H1 (cell line): ENCODE measurements at places on chromosomes 6 and 20. TPM values are rescaled to one million over a fixed set of nuclear protein-coding genes. Genes with fewer than 3 reads are reported as not detected.

MACROD2 gene
- 2.9 and 3.9 TPM in 2 replicates for total RNA-seq

- H3K4me3 ChIP-seq, result peak overlapping the region; percentile 41
- H3K4me1 ChIP-seq, result peaks cover 19% of the 10 kb centered on the region
- H3K27ac ChIP-seq, result no peak overlapping the region
These were observed 9.9 kb downstream of the NRN1 start for GRCh38 chr6:5996714-5997419.

C6orf141 gene
- 16.1 and 17.6 TPM in 2 replicates for total RNA-seq

DNA sequence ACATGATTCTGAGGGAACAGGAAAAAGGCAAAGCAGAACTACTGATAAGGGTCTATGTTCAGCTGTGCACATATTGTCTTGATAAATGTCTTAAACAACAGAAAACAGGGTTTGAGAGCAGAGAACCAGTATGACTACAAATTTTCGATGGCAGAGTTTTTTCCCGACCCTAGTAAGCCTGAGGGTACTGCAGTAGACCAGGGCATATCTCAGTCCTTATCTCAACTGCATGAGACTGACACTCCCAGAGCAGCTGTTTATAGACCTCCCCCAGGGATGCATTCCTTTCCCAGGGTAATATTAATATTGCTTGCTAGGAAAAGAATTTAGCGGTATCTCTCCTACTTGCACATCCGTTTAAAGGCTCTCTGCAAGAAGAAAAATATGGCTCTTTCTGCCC, 1176.8 kb upstream of the ADGRB3 start:
- H3K36me3 ChIP-seq, result no peaks in the 10 kb centered on the region
- H3K4me1 ChIP-seq, result no peaks in the 10 kb centered on the region
- no peak for DNase-seq
- H3K4me3 ChIP-seq, result no peak overlapping the region

DNA sequence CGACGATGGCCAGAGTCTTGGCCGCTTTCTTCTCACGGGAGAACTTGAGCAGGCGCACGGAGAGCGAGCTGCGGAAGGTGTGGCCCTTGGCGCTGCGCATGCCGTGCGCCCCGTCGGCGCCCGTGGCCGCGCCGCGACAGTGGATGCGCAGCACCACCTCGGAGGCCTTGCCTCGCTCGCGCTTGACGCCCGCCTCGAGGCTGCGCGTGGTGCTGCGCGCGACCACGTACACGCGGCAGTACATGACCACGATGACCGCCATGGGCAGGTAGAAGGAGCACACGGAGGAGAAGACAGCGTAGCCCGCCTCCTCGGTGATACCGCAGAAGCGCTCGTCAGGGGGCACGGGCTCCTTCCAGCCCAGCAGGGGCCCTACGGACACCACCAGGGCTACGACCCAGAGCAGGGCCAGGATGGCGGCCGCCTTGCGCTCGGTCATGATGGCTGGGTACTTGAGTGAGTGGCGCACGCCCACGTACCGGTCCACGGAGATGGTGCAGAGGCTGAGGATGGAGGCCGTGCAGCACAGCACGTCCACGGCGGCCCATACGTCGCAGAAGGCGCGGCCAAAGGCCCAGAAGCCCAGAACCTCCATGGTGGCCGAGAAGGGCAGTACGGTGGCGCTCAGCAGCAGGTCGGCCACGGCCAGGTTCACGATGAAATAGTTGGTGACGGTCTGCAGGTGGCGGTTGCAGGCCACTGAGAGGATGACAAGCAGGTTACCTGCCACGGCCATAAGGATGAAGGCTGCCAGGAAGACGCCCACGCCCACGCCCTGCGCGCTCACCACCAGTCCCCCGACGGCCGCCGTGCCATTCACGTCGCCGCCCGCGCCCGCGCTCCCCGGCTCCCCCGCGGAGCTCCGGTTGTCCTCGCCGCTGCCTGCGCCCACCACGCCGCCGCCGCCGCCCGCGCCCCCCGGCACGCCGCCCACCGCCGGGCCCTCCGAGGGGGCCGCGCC, 232.8 kb upstream of the RNF24 start:
- DNase-seq, result no peak
- H3K36me3 ChIP-seq, result no peaks in the 10 kb centered on the region
- no peak overlapping the region for H3K4me3 ChIP-seq
- no peak overlapping the region for H3K27ac ChIP-seq
- H3K27me3 ChIP-seq, result peaks cover 14% of the 10 kb centered on the region
- H3K4me1 ChIP-seq, result peaks cover 2% of the 10 kb centered on the region

HTR1E gene
- not detected in 2 replicates for total RNA-seq

UNC5CL gene
- total RNA-seq, result 1.3 and 1.4 TPM in 2 replicates

KCNK5 gene
- 42.2 and 44.3 TPM in 2 replicates for total RNA-seq

GRCh38 chr6:37495244-37495934, 4.3 kb downstream of the CCDC167 start:
- no peaks in the 10 kb centered on the region for H3K36me3 ChIP-seq
- H3K4me1 ChIP-seq, result peaks cover 10% of the 10 kb centered on the region
- no peak overlapping the region for H3K27ac ChIP-seq
- no peak overlapping the region for H3K4me3 ChIP-seq
- DNase-seq, result no peak
- H3K27me3 ChIP-seq, result no peaks in the 10 kb centered on the region

- no peak for DNase-seq
- no peaks in the 10 kb centered on the region for H3K4me1 ChIP-seq
- no peak overlapping the region for H3K27ac ChIP-seq
- no peaks in the 10 kb centered on the region for H3K27me3 ChIP-seq
These were observed 36.5 kb downstream of the WDR27 start for GRCh38 chr6:169665289-169665688.

- no peaks in the 10 kb centered on the region for H3K36me3 ChIP-seq
- no peak for DNase-seq
- no peaks in the 10 kb centered on the region for H3K4me1 ChIP-seq
- no peak overlapping the region for H3K27ac ChIP-seq
- H3K27me3 ChIP-seq, result no peaks in the 10 kb centered on the region
These were observed 9.6 kb downstream of the KCNS1 start for GRCh38 chr20:45091366-45091765.

DNA sequence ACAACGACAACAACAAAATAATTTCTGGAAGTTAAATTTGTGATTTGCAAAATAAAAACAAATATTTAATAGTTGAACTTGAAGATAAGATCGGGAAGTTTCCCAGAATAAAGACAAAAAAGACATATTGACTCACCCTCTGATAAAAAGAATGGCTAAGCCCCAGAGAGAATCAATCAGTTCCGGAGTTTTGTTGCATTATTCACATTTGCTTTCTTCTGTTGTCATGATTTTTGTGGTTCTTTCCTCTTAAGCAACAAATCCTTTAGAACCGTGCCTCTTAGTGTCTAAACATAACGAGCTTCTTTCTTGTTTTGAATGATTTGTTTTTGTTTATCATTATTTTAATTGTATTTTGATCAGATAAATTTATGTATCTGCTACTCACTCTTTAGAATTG, 337.7 kb upstream of the PRND start:
- no peaks in the 10 kb centered on the region for H3K27me3 ChIP-seq
- no peak overlapping the region for H3K27ac ChIP-seq
- peaks cover 6% of the 10 kb centered on the region for H3K4me1 ChIP-seq
- H3K4me3 ChIP-seq, result no peak overlapping the region

DNA sequence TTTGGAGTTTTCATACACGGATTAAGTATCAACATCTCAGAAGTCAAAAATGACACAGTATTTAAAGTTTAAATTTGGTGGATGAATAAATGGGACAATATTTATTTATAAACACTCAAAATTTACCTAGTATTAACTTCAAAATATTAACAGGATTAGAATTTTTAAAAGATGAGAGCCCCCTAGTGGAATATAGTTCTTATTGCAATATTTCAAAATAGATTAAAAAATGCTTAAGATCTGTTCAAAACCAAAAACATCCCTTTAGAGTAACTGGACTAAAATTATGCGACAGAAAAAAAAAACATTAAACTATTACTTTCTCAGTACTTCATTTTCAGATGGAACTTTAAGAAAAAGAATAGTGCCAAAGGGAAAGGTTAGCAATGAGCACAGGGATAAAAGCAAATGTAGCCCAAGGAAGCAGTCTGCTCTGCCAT, 56.6 kb downstream of the SNX14 start:
- H3K36me3 ChIP-seq, result no peaks in the 10 kb centered on the region
- no peaks in the 10 kb centered on the region for H3K4me1 ChIP-seq
- no peak for DNase-seq
- H3K4me3 ChIP-seq, result no peak overlapping the region
- no peak overlapping the region for H3K27ac ChIP-seq

DNA sequence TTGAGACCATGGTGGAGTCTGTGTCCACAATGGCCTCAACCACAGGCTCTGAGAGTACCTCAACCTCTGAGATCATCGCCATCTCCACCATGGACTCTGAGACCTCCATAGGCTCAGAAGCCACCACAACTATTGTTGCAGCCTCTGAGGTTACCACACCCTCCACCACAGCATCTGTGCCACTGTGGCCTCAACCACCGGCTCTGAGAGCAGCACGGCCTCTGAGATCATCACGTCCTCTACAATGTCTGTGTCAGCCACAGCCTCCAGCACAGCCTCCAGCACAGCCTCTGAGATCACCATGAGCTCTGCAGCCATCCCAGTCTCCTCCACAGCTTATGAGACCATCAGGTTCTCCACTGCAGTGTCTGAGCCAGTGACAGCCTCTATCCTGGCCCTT, 19.4 kb upstream of the MUC21 start:
- H3K36me3 ChIP-seq, result no peaks in the 10 kb centered on the region
- no peak overlapping the region for H3K4me3 ChIP-seq
- H3K4me1 ChIP-seq, result no peaks in the 10 kb centered on the region
- no peak overlapping the region for H3K27ac ChIP-seq
- no peak for DNase-seq

FAM83C gene
- not detected in 2 replicates for total RNA-seq

DNA sequence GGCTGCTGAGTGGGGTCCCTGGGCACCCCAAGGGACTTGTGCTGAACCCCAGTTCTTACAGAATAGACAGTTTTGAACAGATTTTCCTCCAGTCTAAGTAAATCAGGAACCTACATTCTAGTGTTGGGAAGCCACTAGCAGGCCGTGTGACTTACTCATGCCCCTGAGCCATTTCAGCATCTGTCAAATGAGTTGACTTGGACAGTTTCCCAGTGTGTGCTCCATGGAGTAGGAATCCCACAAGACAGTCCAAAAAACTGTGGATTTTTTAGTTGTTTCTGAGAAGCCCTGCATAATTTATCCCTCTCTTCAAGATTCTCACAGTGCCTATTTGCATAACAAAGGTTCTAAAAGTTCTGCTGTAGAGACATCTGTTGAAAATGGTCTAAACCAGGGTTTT, 2.1 kb downstream of the GABRR2 start:
- H3K27me3 ChIP-seq, result no peaks in the 10 kb centered on the region
- H3K4me1 ChIP-seq, result peaks cover 3% of the 10 kb centered on the region; the same call in 1 of the 2 replicates
- no peak overlapping the region for H3K27ac ChIP-seq
- H3K4me3 ChIP-seq, result no peak overlapping the region

CTAGE9 gene
- not detected in 2 replicates for total RNA-seq

DNA sequence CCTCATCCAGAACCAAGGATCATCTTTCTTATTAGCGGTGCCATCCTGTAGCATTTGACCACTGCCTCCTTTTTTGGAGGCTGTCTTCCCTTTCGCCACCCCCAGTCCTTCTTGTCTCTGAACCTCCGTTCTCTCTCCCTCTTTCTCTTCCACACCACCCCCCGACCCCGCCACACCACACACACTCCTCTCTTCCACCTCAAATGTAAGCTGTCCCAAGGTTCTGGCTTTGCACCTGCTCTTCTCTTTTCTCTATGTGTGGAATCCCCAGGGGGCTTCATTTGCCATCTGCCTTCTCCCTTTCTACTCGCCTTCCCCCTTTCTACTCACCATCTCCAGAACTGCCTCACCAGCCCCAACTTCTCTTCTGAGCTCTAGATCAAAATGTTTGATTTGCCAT, 111.3 kb upstream of the CDYL start:
- 0 out of 2 replicates have a peak, but pooled peaks cover 4% of the 10 kb centered on the region for H3K4me1 ChIP-seq
- H3K4me3 ChIP-seq, result no peak overlapping the region
- no peak overlapping the region for H3K27ac ChIP-seq
- H3K27me3 ChIP-seq, result no peaks in the 10 kb centered on the region
- no peaks in the 10 kb centered on the region for H3K36me3 ChIP-seq
- no peak for DNase-seq

APMAP gene
- total RNA-seq, result 63.6 and 66.0 TPM in 2 replicates

GRCh38 chr20:48738399-48739304, 89.1 kb downstream of the PREX1 start:
- H3K27ac ChIP-seq, result no peak overlapping the region; the same call in 1 of the 2 replicates
- no peaks in the 10 kb centered on the region for H3K27me3 ChIP-seq
- H3K4me3 ChIP-seq, result no peak overlapping the region

BPIFB2 gene
- total RNA-seq, result not detected in 2 replicates

- H3K4me1 ChIP-seq, result no peaks in the 10 kb centered on the region
- no peak overlapping the region for H3K27ac ChIP-seq
- H3K27me3 ChIP-seq, result no peaks in the 10 kb centered on the region
- peak; percentile 58 for DNase-seq
These were observed 539 bp downstream of the TMEM200A start for GRCh38 chr6:130366107-130367005.

- no peak overlapping the region for H3K27ac ChIP-seq
- H3K36me3 ChIP-seq, result no peaks in the 10 kb centered on the region
- no peak for DNase-seq
- H3K27me3 ChIP-seq, result no peaks in the 10 kb centered on the region
These were observed 64.5 kb downstream of the TRMT6 start for GRCh38 chr20:5885866-5886265.

GRCh38 chr6:166005944-166006899, 161.4 kb downstream of the TBXT start:
- H3K4me3 ChIP-seq, result peak overlapping the region; percentile 30; the same call in 1 of the 2 replicates
- peak; percentile 43 for DNase-seq
- H3K27ac ChIP-seq, result no peak overlapping the region
- H3K4me1 ChIP-seq, result peaks cover 7% of the 10 kb centered on the region
- H3K36me3 ChIP-seq, result no peaks in the 10 kb centered on the region

KIF3B gene
- total RNA-seq, result 22.1 and 22.4 TPM in 2 replicates
